Panc1 (cell line): ENCODE measurements at places on chromosomes 5 and 9.

- DNase-seq = no peak
Observed at GRCh38 chr5:5178136-5178535, 38.0 kb downstream of the ADAMTS16 start.

- DNase-seq = no peak
Observed at GRCh38 chr9:99003308-99003707, 59.6 kb downstream of the COL15A1 start.

DNA sequence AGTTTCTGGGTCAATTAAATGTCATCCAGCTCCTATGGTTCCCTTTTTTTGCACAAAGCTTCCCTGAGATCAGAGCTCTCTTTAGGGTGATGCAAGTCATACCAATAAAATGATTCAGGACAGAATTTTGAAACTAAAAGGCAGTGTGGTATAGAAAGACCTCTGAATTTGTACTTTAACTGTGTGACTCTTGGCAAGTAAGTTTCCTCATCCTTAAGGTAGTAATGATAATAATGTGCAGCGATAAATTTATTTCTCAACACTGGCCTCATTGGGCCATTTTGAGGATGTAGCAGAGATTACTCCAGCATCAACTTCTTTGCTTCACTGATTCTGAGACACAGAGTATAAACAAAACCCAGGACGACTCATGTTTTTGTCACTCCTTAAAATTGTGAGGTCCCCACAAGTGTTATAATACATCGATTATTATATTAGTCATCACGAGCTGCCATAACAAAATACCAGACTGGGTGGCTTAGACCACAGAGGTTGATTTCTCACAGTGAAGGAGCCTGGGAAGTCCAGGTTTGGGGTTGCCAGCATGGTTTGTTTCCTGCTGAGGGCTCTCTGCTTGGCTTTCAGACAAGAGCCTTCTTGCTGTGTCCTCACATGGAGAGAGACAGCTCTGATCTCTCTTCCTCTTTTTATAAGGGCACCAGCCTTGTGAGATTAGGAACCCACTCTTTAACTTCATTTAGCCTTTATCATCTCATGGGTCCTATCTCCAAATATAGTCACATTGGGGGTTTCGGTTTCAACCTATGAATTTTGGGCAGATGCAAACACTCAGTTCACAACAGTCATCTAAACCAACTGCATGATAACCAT is 293.0 kb downstream of the ZNF608 start:
- DNase-seq = peak; percentile 2

GRCh38 chr5:121424976-121425375 is 426.7 kb upstream of the FTMT start:
- DNase-seq = no peak

- no peak for DNase-seq
Observed at GRCh38 chr5:93331863-93332262, 249.2 kb downstream of the NR2F1-AS1 start.
